Liver (tissue), 10 donors: ENCODE measurements at places on chromosomes 2 and 18.
A peak's percentile ranks its signal among the peaks of the same experiment; 100 is the strongest.

DNA sequence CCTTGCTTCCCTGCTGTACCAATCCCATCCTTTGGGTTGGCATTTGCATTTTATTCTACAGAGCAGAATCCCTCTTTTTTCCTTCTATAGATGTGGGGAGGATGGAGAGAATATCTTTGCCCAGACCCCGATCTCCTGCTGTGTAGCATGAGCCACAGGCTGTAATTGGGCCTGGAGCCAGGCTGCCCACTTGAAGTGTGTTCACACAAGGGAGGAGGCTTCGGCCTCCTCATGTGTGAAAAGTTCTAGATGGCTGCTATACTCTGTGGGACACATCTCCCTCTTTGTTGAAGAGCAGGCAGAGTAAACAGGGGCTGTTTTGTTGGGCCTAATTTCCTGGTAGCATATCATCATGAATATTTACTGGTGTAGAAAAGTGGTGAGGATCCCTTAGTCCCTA is 126.3 kb downstream of the XRCC5 start:
- H3K27ac ChIP-seq, result no peak overlapping the region
- H3K36me3 ChIP-seq, result no peaks in the 10 kb centered on the region
- no peak for DNase-seq

DNA sequence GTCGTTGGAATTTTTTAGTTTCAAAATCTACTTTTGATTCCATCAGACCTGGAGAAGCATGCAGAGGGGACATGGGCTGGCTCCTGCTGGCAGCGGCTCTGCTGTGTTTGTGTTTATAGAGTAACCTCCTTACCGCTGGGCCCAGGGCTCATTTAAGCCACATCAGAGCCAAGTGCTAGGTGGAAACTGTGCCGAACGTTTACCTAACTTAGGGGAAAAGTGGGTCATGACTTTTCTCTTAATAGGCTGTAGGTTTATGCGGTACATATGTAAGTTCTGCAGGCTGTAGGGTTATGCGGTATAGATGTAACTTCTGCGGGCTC is 17.7 kb downstream of the CNDP2 start:
- no peaks in the 10 kb centered on the region for H3K27me3 ChIP-seq
- H3K27ac ChIP-seq, result peak overlapping the region; percentile 55
- peaks cover 51% of the 10 kb centered on the region for H3K4me1 ChIP-seq
- H3K4me3 ChIP-seq, result no peak overlapping the region
- H3K36me3 ChIP-seq, result peaks cover 39% of the 10 kb centered on the region
- peak; percentile 22 for DNase-seq

DNA sequence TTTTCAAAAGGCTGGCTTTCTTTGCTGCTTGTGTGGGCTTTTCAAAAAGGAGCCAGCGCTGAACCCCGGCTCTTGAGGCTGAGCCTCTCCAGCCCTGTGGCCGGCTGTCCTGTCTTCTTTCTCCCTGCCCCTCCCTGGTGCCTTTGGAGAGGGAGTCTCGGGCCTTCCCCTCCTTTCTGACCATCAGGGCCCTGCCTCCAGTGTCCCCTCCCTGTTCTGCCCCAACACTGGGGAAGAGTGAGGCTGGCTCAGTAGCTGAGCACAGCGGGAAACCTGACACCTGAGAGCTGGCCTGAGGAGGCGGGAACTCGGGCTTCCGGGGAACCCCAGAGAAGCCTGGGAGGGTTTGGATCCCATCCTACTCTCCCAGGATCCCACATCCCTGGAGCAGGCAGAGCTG is 232.1 kb downstream of the LOXHD1 start:
- no peak overlapping the region for H3K4me3 ChIP-seq
- no peaks in the 10 kb centered on the region for H3K27me3 ChIP-seq
- no peak overlapping the region for H3K27ac ChIP-seq
- H3K4me1 ChIP-seq, result peaks cover 17% of the 10 kb centered on the region
- no peak for DNase-seq

DNA sequence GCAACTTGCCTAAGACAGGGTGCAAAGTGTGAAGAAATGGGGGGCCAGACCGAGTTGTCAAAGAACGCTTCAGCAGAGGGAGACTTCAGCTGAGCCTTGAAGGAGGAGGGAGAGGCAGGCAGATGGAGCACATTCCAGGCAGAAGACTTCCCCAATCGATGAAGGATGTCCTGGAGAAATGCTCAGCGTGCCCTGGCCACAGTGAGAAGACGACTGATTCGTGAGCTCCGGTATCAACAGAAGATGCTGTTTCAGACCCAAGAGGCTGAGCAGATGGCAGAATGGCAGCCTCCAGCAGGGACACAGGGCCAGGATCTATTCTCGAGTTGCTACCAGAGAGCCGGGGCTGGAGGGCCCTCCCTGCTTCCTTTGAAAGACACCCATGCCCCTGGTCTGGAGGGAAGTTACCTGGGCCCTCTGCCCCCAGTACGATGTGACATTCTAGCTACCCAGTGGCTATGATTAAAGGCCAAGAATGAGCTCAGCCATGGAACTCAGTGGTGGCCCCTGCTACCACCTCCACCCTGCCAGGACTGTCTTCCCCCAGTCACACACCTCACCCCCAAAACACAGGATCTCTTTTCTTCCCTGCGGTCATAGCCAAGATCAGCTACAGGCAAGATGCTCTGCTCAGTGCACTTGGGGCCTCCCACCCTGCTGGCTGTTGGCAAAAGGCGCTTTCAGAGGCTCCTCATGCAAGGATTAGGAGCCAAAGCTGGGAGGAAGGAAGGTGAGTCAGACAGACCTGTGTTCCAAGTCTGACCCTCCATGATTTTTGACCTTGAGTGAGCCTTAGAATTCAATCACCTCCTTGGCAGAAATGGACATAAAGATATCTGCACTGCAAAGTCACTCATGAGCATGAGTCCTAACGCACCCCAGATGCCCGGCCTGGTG is 84.3 kb downstream of the TFCP2L1 start:
- DNase-seq, result no peak
- H3K4me3 ChIP-seq, result no peak overlapping the region
- no peaks in the 10 kb centered on the region for H3K27me3 ChIP-seq

GRCh38 chr2:49226360-49226759 is 72.0 kb upstream of the FSHR start:
- H3K27ac ChIP-seq, result no peak overlapping the region
- no peak overlapping the region for H3K4me3 ChIP-seq
- no peak for DNase-seq
- H3K36me3 ChIP-seq, result no peaks in the 10 kb centered on the region
